ENCODE measurements at places on chromosomes 5 and 9.

- DNase-seq = no peak
Measured at GRCh38 chr5:41869151-41869723, 988 bp downstream of the OXCT1 start.

DNA sequence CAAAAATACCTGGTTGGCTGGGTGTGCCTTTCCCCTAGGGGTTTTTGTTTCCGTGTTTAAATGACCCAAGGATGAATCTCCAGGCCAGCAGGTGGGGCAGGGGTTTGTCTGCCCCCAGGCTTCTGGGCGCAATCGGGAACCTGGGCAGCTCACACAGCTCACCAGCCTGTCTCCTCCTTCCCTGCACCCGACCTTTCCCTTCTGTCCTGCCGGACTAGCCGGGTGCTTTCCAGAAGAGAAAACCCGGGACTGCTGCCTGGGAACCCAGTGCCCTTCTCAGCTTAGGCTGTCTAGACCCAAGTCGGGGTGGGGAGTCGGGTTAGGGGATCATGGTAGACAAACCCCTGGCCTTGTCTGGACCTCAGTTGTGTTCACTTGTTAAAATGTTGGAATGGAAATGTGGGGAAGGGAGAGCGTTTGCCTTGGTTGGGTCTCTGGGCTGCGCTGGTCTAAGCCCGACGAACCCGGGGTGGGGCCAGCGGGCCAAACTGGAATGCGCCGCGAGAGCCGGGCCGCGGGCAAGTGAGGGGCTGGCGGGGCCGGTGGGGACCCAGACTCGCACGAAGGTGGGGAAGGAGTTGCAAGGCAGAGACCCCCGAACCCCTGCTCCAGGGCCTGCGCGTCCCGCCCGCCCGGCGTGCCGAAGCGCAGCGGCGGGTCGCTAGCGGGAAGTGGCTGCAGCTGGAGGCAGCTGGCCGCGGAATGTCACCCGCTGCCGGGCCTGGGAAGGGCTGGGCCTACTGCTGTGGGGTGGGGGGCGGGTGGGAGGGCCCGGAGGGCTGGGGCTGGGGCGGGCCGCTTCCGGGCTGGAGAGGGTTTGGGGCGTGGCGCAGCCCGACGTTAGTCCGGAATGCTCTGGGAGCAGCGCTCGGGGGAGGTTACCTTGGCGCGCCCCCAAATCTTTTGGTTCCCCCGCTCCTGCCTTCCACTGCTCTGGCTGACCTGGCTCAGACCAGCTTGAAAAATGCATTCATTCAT lies 84.6 kb downstream of the DAB2IP start:
- DNase-seq = no peak

- no peak for DNase-seq
Measured at GRCh38 chr9:120852240-120853010, 9.7 kb upstream of the PSMD5 start.

GRCh38 chr5:133456933-133457402 lies 155.4 kb downstream of the FSTL4 start:
- DNase-seq = no peak

- DNase-seq = no peak
Measured at GRCh38 chr5:166781737-166782136, 1509.7 kb upstream of the WWC1 start.

- DNase-seq = no peak
Measured at GRCh38 chr9:73168298-73168934, 16.8 kb downstream of the ANXA1 start.

DNA sequence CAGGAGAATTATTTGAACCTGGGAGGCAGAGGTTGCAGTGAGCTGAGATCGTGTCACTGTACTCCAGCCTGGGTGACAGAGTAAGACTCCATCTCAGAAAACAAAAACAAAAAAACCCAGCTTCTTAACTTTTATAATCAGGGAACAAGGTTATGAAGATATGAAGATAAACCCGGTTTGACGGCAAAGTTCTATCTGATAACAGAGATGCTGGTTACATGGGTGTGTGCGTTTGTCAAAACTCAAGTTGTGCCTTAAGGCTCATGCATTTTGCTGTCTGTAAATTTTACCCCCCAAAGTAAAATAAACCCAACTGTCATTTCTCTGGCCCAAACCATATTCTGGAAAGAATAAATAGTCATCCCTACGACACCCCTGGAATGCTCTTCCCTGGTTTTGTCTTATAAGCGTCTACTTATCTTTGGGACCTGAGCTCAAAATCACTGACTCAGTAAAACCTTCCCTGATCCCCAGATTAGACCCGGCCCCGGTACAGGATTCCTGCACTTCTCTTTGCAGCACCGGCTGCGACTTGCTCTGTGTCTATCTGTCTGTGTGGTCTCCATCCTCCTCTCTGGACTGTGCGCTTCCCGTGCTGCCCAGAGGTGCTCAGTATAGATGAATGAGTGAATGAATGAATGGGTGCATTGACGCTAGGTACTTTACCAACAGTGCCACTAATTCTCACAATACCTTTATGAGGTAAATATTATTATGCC lies 172.2 kb downstream of the DAB2IP start:
- DNase-seq = no peak
